Kidney (tissue), 22 donors: ENCODE measurements at places on chromosomes 1 and 21. TPM values are rescaled to one million over a fixed set of nuclear protein-coding genes. Genes with fewer than 3 reads are reported as not detected.

The SELL gene
- 9.8 TPM for total RNA-seq

GRCh38 chr1:226872437-226872836 is 2.0 kb downstream of the PSEN2 start:
- H3K27me3 ChIP-seq, result no peaks in the 10 kb centered on the region
- H3K4me1 ChIP-seq, result peaks cover 29% of the 10 kb centered on the region
- H3K36me3 ChIP-seq, result no peaks in the 10 kb centered on the region

GRCh38 chr1:157390651-157391050 is 161.7 kb downstream of the FCRL5 start:
- no peaks in the 10 kb centered on the region for H3K36me3 ChIP-seq
- no peaks in the 10 kb centered on the region for H3K4me1 ChIP-seq
- no peaks in the 10 kb centered on the region for H3K27me3 ChIP-seq
- DNase-seq, result no peak

GRCh38 chr1:234610061-234610665 is at the start of gene IRF2BP2:
Gene IRF2BP2, minus strand, starts transcription at chr1:234610178. Its CDS starts 684 bp downstream, at chr1:234609494.
- peak; percentile 91 for DNase-seq
- peak within 1 kb of the TSS; percentile 97 for H3K4me3 ChIP-seq
- peaks cover 17% of the 10 kb centered on the region for H3K36me3 ChIP-seq
- no peaks in the 10 kb centered on the region for H3K27me3 ChIP-seq

GRCh38 chr1:1434131-1434823 is 1.2 kb upstream of the VWA1 start:
- H3K4me1 ChIP-seq, result peaks cover 50% of the 10 kb centered on the region
- no peak overlapping the region for H3K4me3 ChIP-seq
- H3K36me3 ChIP-seq, result no peaks in the 10 kb centered on the region
